ENCODE measurements at places on chromosomes 4 and X. TPM values are rescaled to one million over a fixed set of nuclear protein-coding genes. Genes with fewer than 3 reads are reported as not detected.

- H3K27ac ChIP-seq, result no peak overlapping the region
- no peak overlapping the region for H3K4me3 ChIP-seq
- peaks cover 5% of the 10 kb centered on the region for H3K27me3 ChIP-seq
- no peaks in the 10 kb centered on the region for H3K36me3 ChIP-seq
- no peak for DNase-seq
- no peaks in the 10 kb centered on the region for H3K4me1 ChIP-seq
Measured at GRCh38 chrX:568311-568710, 62.3 kb upstream of the SHOX start.

DNA sequence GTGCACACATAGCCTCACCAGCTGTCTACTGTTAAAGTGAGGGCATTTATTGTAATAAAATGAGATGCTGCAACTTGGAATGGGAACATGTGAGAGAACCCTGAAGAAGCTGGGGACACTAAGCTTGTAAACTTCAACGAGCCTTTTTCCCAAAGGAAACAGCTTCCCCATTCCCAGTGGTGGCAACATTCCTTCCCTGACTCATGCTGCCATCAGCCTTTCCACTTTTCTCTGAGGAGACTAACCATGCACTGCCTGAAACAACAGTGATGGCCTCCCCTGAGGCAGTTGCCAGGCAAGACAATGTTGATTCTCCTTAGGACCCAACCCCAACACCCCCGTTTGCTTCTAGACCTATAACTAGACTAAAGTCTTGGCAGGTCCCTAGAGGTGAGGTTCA, 928.3 kb downstream of the GLUD2 start:
- no peaks in the 10 kb centered on the region for H3K36me3 ChIP-seq
- no peaks in the 10 kb centered on the region for H3K4me1 ChIP-seq
- H3K27ac ChIP-seq, result no peak overlapping the region
- H3K27me3 ChIP-seq, result no peaks in the 10 kb centered on the region

DNA sequence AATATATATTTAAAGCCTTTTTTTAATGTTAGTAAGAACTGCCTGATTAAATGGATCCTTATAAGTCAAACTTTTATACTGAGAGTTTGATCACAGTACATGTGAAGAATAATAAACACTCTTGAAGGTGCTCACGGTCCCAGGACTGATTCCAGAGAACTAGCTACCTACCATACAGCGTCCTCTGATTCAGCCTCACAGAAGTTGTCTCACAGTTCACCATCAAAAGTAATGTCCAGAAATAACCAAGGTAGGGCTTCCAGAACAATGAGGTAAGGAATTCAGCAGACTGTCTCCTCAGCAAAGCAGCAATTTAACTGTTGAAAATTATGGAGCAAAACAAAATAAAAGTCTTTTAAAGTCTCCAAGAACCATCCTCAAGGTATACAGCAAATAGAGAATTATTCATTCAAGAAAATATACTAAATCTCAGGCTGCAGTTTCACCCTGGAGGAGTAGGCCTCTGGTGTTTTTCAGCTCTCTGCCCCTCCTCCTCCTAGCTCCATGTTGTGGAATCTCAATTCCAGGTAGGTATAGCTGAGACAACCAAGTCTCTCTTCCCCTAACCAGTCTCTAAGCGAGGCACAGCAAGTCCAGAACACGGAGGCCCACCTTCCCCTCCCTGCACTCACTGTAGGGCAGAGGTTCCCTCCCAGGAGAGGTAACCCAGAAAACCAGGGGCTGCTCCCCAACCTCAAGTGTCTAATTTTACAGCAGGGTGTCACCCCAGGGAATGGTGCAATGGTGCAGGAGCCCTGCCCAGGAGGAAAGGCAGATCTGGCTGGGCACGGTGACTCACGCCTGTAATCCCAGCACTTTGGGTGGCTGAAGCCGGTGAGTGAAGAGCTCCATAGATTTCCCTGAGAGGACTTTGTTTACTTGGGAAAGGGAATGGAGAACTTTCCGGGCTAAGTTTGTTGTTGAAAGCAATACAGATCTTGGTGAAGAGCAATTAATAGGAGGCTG, 28.6 kb downstream of the FAM241A start:
- no peaks in the 10 kb centered on the region for H3K36me3 ChIP-seq
- no peak overlapping the region for H3K27ac ChIP-seq
- H3K27me3 ChIP-seq, result no peaks in the 10 kb centered on the region
- no peak for DNase-seq

GRCh38 chrX:130030826-130031225, 48.4 kb downstream of the BCORL1 start:
- DNase-seq, result no peak
- H3K4me3 ChIP-seq, result no peak overlapping the region
- H3K27ac ChIP-seq, result no peak overlapping the region

GRCh38 chrX:123990169-123990568, 28.7 kb downstream of the STAG2 start:
- no peaks in the 10 kb centered on the region for H3K27me3 ChIP-seq
- H3K4me1 ChIP-seq, result peaks cover 6% of the 10 kb centered on the region
- no peak for DNase-seq
- H3K4me3 ChIP-seq, result no peak overlapping the region
- no peak overlapping the region for H3K27ac ChIP-seq
- H3K36me3 ChIP-seq, result no peaks in the 10 kb centered on the region

- no peak overlapping the region for H3K4me3 ChIP-seq
- no peaks in the 10 kb centered on the region for H3K36me3 ChIP-seq
- H3K4me1 ChIP-seq, result peaks cover 3% of the 10 kb centered on the region
- DNase-seq, result no peak
- no peaks in the 10 kb centered on the region for H3K27me3 ChIP-seq
Measured at GRCh38 chr4:85728464-85728863, 253.5 kb downstream of the ARHGAP24 start.

GRCh38 chr4:74536557-74536956, 91.6 kb downstream of the AREG start:
- H3K27ac ChIP-seq, result no peak overlapping the region
- no peaks in the 10 kb centered on the region for H3K36me3 ChIP-seq
- no peaks in the 10 kb centered on the region for H3K27me3 ChIP-seq
- no peaks in the 10 kb centered on the region for H3K4me1 ChIP-seq
- no peak for DNase-seq

- peak overlapping the region; percentile 97 for H3K4me3 ChIP-seq
- no peaks in the 10 kb centered on the region for H3K36me3 ChIP-seq
- peaks cover 36% of the 10 kb centered on the region for H3K4me1 ChIP-seq
- no peak overlapping the region for H3K27ac ChIP-seq
Measured at GRCh38 chr4:26862381-26862915, 1.8 kb downstream of the STIM2 start.

- no peak overlapping the region for H3K27ac ChIP-seq
- no peak overlapping the region for H3K4me3 ChIP-seq
- no peaks in the 10 kb centered on the region for H3K27me3 ChIP-seq
- peaks cover 5% of the 10 kb centered on the region for H3K36me3 ChIP-seq
- no peaks in the 10 kb centered on the region for H3K4me1 ChIP-seq
- DNase-seq, result no peak
Measured at GRCh38 chr4:109648997-109649575, 54.2 kb downstream of the CASP6 start.

- no peaks in the 10 kb centered on the region for H3K36me3 ChIP-seq
- H3K27ac ChIP-seq, result no peak overlapping the region
- no peak overlapping the region for H3K4me3 ChIP-seq
- DNase-seq, result no peak
- H3K27me3 ChIP-seq, result no peaks in the 10 kb centered on the region
Measured at GRCh38 chr4:123390846-123391456, 5.6 kb upstream of the SPRY1 start.

DNA sequence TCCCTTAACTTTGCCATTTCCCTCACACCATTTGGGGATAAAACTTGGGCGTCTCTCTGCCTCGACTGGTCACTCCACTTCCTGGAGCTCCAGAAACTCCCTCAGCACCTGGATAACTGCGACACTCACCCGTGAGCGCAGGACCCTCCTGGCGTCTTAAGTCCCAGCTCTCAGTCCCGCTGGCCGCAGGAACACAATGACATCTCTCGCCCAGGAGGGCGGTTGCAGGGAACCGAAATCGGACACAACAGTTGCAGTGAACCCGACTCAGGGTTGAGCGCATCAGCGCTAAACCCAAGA, 370.9 kb upstream of the SMIM31 start:
- peak overlapping the region; percentile 82 for H3K27ac ChIP-seq
- no peaks in the 10 kb centered on the region for H3K36me3 ChIP-seq
- peaks cover 1% of the 10 kb centered on the region for H3K27me3 ChIP-seq
- H3K4me3 ChIP-seq, result peak overlapping the region; percentile 90
- H3K4me1 ChIP-seq, result peaks cover 2% of the 10 kb centered on the region

DNA sequence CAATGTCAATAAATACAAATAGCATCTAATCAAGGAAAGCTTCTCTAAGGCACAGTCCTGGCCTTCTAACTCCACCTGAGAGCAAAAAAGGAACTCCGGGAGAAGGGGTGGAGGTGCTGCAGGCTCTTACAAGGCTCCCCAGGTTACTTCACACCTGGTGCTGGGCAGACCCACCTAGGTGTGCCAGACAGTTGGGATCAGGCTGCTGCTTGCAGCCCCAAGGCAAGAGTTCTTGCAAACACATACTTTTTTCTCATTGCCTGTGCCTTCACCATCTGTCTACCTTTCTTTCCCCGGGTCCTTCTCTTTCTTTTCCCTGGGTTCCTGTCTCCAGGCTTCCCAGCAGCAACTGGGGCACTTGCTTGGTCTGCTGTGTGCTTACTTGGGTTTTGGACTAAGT, 81.4 kb upstream of the STIM2 start:
- H3K36me3 ChIP-seq, result peaks cover 3% of the 10 kb centered on the region
- no peaks in the 10 kb centered on the region for H3K27me3 ChIP-seq
- H3K4me3 ChIP-seq, result no peak overlapping the region
- H3K4me1 ChIP-seq, result no peaks in the 10 kb centered on the region
- no peak for DNase-seq

DNA sequence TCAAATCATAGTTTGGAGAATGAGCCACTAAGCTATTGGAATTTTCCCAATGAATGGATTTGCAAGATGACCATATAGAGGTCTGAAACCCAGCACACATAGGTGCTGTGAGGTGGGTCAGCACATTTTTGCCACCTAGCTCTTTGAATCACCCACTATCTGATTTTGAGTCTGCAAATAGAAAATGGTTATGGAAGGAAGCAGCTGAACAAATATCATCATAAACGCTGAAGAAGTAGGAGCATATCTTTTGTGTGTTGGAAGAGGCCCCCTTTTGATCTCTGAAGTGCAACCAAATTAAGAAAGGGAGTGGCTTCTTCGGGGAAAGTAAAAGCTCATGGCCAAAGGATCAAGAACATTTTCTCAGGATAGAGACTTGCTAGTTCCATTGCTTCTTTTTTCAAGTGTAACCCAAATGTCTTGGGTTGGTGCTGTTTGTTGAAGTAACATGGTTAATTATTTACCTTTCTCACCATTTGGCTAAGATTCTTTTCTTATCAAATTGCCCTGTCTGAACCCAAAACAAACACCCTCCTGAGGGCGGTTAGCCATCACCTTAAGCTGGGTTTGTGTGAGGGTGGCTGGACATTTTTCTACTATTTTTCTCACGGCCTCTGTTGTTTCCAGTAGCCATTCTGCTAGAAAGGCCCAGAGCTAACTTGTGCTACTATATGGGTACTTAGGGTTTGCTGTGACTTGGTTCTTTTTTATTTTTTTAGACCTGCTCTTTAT, 18.4 kb upstream of the SORBS2 start:
- H3K4me1 ChIP-seq, result peaks cover 4% of the 10 kb centered on the region
- no peak for DNase-seq
- peaks cover 4% of the 10 kb centered on the region for H3K27me3 ChIP-seq
- no peak overlapping the region for H3K27ac ChIP-seq

DNA sequence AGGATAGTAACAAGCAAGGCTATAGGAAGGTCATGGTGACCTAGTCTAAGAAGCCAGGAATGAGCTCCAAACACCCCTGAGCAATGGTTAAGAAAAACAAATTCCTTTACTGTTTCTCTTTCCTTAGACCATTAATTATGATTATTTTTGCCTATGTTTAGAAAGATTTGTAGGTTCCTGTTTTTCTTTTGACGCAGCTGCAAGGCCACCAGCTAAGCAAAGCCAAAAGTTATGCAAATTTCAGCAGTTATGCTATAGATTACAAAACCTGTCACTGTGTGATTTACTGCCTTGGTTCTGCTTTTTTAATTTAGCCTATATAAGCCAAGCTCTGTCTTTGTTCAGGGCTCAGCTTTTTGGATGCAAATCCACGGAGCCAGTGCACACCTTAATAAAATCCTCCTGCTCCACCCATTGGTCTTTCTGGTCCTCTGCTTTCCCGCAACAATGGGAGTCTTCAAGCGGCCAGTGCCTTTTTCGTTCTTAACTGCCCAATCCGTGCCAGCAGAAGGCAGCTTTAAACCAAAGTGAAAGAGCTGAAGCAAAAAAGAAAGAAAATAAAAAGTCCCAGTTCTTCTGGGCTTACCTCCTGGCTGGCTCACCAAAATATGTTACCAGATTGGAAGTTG, 1.4 kb upstream of the CEP135 start:
- H3K4me3 ChIP-seq, result no peak overlapping the region
- H3K36me3 ChIP-seq, result no peaks in the 10 kb centered on the region
- H3K4me1 ChIP-seq, result peaks cover 11% of the 10 kb centered on the region
- H3K27me3 ChIP-seq, result peaks cover 2% of the 10 kb centered on the region

- H3K4me3 ChIP-seq, result no peak overlapping the region
- H3K4me1 ChIP-seq, result peaks cover 10% of the 10 kb centered on the region
- no peak for DNase-seq
- no peak overlapping the region for H3K27ac ChIP-seq
- peaks cover 19% of the 10 kb centered on the region for H3K36me3 ChIP-seq
- H3K27me3 ChIP-seq, result peaks cover 10% of the 10 kb centered on the region
Measured at GRCh38 chr4:97142893-97143292, 1000.4 kb downstream of the STPG2 start.

DNA sequence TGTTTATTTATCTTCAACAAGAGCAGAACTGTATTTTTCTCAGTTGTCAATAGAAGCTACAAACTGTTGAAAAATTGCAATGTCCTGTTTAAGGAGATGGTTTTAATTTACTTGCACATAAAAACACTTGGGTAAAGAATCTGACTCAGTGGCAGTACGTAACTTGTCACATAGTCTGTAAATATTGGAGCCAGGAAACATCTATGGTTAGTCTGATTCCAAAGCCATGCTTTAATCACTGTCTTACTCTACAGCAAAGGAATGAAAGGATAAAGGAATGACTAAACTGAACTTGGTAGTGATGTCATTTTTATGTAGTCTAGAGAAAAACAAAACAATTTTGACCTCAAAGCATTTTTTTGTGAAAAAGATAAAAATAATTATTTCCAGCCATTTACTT, 537.2 kb downstream of the STIM2 start:
- peaks cover 7% of the 10 kb centered on the region for H3K36me3 ChIP-seq
- no peak overlapping the region for H3K27ac ChIP-seq
- H3K4me1 ChIP-seq, result no peaks in the 10 kb centered on the region
- DNase-seq, result no peak

GRCh38 chr4:180106122-180106521, 2137.1 kb upstream of the TENM3 start:
- H3K4me1 ChIP-seq, result peaks cover 2% of the 10 kb centered on the region
- H3K4me3 ChIP-seq, result no peak overlapping the region
- H3K27me3 ChIP-seq, result peaks cover 4% of the 10 kb centered on the region
- no peak overlapping the region for H3K27ac ChIP-seq
- H3K36me3 ChIP-seq, result no peaks in the 10 kb centered on the region

GRCh38 chrX:56812515-56813105, 83.6 kb downstream of the NBDY start:
- peaks cover 2% of the 10 kb centered on the region for H3K27me3 ChIP-seq
- DNase-seq, result no peak
- H3K27ac ChIP-seq, result no peak overlapping the region

The MAGEB1 gene
- total RNA-seq, result not detected

The SH3D19 gene
- 4.9 TPM for total RNA-seq

The CFAP47 gene
- total RNA-seq, result 0.17 TPM

The MAGEC3 gene
- total RNA-seq, result not detected

The ATP7A gene
- total RNA-seq, result 11.5 TPM

The DDX3X gene
- 208 TPM for total RNA-seq

The MAGED2 gene
- 308 TPM for total RNA-seq

The DYNLT3 gene
- 13.4 TPM for total RNA-seq

Measured in glutamatergic neuron (in vitro differentiated cells).